COLO829 (cell line): ENCODE measurements at places on chromosomes 11 and 22.

DNA sequence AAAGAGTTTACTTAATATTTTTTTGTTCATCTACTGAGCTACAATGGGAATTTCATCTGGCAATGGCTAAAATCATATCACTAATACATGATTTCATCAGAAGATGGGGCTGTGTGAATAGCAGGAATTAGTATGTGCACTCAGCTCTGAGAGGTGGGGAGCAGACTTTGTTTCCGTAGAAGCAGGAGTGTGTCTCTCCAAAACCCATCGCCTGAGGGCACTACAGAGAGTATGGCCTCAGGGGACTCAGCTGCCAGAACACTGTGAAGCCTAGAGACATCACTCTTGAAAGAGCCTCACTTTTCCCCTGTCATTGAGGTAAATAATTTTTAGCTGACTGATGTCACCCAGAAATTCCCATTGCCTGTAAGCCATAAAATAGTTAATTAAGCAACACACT, 261.4 kb upstream of the ISX start:
- no peak for DNase-seq

DNA sequence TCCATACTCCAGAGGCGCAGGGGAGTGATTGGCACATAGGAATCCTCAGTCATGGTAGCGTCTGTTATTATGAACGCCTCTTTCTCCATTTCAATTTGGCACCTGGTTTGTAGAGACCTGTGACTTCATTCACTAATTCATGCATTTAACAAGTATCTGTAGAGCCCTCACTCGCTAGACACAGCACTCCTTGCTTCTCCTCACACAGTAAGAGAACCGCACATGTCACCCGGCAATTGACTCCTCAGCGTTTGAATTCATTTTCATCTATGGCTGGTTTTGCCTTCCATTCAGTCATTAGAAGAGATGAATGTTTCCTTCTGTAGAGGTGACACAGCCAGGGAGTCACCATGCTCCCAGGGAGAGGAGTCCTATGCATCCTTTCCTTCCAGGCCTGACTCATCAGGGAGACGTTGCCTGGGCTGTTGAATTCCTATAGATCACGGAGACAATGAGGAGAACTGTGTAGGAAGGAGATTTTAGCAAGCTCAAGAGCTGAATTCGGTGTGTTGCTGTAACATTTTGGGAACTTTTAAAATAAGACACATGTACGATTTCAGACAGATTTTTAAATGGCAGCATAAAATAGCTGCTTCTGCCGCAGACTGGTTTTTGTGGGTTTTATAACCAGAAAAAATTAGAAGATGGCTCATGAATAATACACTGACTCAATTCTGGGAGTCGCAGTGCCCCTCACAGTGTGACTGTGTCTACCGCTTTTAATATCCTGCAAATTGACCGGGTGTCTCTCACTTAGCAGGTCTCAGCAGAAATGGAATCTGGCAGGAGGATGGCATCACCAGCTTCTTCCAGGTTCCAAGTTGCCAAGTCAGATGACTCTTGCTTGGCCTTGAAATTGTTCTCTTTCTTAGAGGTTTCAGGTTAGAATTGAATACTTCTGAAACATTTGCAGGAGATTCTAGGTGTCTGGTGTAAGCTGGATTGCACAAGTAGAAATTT, 44.4 kb upstream of the CLMP start:
- DNase-seq: no peak

GRCh38 chr11:108817976-108818375, 153.1 kb downstream of the DDX10 start:
- DNase-seq: no peak

DNA sequence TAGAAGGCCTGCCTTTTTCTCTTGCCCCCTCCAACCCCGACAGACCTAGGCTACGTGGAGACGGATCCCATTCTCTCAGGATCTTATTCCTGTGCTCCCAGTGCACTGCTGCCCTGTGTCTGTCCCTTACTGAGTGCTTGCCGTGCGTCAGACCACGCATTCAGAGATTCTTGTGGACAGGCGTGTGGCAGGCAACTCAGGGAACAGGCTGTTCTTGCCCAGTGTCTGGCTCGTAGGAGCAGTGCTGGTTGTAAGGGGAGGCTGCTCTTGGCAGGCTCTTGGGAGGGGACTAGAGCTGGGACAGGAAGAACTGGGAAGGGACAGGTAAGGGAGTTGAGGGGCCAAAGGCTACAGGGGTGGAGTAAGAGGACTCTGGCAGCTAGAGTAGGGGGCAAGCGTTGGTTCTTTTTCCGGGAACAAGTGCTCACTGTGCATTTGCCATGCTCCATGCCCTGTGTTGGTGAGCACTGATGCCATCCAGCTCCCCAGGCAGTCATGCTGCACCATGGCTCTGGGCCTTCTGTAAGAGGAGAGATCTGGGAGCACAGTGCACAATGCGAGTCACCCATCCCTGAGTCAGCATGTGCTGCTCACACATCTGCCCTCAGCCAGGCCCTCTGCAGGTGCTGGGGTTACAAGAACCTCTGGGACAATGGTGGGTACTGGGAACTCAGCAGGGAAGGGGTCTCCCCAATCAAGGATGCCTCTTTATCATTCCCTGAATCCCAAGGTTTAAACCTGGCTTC, 119.1 kb downstream of the TBC1D22A start:
- no peak for DNase-seq

GRCh38 chr11:6599881-6600390, 3.5 kb downstream of the RRP8 start:
- DNase-seq: no peak

DNA sequence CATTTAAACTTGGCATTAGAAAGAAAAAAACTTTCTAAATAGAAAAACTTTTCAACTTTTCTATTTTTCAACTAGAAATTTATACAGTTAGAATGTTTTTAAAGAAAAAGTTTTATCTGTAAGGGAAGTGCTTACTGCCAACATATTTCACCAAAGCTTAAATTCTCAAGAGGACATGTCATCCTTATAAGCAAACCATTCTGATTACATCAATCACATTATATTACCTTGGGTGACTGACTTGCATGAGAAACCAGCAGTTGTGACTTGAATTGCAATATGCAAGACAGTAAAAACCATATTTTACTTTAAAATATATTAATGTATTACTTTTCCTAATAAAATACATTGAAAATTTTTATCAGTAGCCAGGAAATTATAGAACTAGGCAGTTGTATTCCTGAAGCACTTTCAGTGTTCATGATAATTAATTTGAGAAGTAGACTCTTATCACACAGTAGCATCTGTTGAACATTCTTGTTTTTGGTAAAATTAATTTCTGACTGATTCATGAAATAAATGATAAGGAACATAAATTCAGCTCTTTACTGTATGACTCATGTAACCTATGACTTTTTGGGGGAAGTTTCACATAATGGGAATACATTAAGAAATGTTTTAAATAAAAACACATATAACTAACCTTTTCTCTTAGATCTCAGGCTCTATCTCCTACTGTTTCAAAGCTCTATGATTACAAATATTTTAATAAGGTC, 345.0 kb upstream of the CCDC179 start:
- DNase-seq: peak; percentile 6

DNA sequence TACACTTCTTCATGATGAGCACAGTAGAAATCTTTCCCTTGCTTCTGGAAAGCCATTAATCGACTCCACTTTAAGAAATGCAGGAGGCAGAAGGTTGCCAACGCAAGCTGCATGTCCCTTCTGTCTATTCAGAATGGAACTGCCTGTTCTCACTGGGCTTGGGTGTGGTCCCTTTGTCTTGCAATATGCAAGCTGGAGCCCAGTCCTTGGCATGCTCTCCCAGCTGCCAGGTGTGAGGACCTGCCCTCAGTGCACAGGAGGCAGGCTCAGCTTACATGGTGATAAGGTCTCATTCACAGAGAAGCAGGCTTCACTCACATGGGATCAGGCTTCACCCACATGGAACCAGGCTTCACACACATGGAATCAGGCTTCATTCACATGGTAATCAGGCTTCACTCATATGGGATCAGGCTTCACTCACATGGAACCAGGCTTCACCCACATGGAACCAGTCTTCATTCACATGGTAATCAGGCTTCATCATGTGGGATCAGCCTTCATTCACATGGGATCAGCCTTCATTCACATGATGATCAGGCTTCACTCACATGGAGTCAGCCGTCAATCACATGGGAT, 59.2 kb upstream of the USP47 start:
- DNase-seq: no peak

- DNase-seq: no peak
Observed at GRCh38 chr22:29343313-29343805, 27.9 kb upstream of the RASL10A start.

- no peak for DNase-seq
Observed at GRCh38 chr22:50490531-50491308, 4.1 kb downstream of the MIOX start.

- no peak for DNase-seq
Observed at GRCh38 chr11:83691451-83691950, 405.3 kb upstream of the CCDC90B start.

DNA sequence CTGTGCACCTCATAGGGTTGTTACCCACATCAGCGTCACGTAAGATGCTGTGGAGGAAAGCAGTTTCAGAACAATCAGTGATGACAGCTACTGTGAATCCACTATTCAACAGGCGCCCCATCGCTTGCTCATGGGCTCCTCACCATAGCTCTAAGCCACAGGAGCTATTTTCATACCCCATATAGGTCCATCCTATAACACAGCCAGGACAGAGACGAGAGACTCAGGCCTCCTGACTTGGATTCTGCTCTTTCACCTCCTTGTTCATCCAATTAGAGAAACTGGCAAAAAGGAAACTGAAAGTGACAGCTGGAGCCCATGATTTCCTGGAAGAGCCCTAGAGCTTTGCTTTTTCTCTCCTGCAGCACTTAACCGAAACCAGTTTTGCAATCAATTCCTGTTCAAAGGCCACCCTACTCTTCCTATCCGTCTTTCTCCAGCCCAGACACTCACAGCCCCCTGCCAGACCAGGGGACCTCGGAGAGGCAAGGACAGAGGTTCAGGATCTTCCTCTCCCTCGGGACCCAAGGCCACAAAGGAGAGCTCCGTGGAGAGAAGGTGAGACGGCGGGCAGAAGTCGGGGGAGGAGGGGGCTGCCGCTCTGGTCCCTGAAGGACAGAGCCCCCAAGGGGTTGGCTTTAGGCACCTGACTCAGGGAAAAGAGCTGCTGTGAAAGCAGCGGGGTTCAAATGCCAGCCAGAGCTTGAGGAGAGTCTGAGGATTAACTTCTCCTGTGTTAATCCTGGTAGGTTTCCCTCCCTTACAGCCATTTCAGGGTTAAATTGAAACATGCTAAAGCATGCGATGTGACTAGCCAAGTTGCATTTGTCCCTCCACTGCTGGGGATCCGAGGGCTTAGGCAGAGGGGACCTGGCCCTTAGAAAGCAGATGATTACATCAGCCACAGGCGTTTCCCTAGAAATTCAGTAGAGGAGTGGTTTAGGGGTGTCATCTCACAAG, at the start of gene APOL6:
APOL6 (plus strand) TSS at position 381 of the 960 bp plus-strand sequence. CDS start 7,980 bp downstream, outside the sequence.
- peak; percentile 64 for DNase-seq

- DNase-seq: no peak
Observed at GRCh38 chr22:42039271-42039670, 31.3 kb downstream of the NAGA start.

DNA sequence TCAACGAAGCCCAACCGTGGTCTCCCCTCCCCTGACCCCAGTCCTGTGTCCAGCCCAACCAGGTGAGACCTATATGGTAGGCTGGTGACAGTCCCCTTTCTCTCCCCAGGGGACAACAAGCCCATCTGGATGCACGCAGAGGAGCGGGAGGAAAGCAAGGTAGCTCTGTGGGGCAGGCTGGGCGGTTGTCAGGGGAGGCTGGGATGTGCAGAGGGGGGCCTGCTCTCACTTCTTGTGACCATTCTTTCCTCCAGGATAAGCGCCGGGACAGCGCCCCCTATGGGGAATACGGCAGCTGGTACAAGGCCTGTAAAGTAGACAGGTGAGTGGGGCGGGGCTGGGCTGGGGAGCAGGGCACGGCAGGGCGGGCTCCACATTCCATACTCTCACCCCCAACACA, 3.5 kb upstream of the RAB1B start:
- DNase-seq: no peak
